Activated CD4-positive, alpha-beta T cell treated with anti-CD3 and anti-CD28 coated beads, Interleukin-2, amount 50 U/mL, for 24 hours (primary cell): ENCODE measurements at places on chromosomes 6 and 20.

- DNase-seq: no peak
These were observed 190.1 kb upstream of the SUPT3H start for GRCh38 chr6:45567879-45568278.

DNA sequence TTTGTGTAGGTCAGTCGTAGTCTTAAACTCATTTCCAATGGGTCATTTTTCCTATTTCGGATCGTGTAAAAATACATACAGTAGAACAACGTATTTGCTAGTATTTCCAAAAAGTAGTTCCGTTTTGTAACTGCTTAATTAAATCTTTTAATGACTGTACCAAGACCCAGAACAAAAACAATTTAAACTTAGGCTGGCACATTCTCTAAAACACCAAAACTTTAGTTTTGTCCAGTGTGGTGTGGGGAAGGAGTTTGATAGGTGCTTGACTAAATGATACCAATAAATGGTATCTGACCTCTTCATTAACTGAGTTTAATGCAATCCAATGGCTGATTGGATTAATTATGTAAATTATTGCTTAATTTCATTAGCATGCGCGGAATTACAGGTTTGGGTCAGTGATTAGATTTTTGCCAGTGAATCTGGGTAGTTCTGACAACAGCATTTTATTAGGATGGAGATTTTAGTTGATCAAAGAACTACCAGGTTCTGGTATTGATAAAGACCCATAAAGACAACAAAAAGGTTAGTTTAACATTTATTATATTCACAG is 20.8 kb downstream of the OR2B2 start:
- DNase-seq: no peak

GRCh38 chr20:63758152-63758551 is 18.6 kb downstream of the SLC2A4RG start:
- DNase-seq: no peak

- no peak for DNase-seq
These were observed 79.3 kb downstream of the AHI1 start for GRCh38 chr6:135418040-135418760.

DNA sequence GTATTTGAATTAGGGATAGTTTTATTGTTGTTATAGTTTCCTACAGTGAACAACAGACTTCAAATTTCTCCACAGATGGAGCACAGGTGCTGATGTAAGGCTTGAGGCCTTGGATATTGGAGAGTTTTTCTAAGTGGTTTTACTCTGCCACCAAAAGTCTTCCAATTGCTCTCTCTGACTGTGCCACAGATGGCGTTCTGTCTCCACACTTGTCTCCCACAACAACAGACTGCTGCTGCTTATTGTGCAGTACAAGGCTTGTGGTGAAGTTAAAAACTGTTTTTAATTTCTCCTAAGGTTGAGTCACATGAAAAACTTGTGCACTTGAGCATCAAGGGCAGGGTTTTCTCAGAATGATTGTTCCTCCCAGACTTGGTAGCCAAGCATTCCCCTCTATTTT is 460.9 kb upstream of the KHDRBS2 start:
- no peak for DNase-seq

- DNase-seq: no peak
These were observed 17.3 kb downstream of the HRH3 start for GRCh38 chr20:62202676-62203377.

DNA sequence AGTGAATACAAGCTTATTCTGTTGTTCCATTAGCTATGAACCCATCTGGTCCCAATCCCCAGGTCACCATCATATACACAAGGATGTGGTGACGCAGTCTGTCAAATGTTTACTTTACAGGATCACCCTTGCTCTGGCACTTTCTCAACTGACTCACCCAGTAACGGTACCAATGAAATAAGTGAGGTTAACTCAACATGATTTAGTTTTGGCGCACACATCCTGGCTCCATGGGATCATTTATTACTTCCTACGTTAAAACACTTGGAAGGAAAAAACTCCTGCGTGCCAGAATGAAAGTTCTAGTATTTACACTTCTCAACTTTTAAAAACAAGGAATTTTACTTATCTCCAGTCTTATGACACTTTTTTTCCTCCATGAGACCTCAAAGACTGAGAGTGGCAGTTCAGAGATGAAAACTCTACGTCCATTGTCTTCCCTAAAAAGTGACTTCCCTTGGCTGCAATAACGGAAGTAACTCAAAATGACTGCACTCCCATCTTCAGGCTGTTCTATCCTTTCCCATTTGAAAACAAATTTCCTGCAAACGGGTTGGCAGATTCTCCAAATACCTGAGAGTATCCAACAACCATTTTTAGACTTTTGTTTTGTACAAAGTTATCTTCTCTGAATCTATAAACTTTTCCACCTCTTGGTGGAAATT is 15.9 kb downstream of the AGPAT4 start:
- no peak for DNase-seq

- DNase-seq: no peak
These were observed 295.8 kb downstream of the BCKDHB start for GRCh38 chr6:80402266-80402665.

DNA sequence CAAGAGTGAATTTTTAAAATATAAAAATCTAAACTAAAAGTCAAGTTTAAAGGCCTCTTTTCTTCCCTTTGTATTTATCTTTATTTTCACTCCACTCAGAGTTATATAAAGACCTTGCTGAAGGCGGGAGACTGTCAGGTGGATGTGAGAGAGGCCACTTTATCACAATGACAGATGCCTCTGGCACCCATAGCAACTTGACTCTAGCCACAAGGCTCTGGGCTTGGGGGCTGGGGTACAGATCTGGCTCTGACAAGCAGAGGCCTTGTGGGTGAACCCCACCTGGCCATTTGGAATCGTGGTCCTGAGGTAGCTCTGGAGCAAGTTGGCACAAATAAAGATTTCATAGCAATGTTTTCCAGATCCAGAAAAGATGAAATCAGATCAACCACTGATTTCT is 417.2 kb downstream of the RFPL4B start:
- no peak for DNase-seq

DNA sequence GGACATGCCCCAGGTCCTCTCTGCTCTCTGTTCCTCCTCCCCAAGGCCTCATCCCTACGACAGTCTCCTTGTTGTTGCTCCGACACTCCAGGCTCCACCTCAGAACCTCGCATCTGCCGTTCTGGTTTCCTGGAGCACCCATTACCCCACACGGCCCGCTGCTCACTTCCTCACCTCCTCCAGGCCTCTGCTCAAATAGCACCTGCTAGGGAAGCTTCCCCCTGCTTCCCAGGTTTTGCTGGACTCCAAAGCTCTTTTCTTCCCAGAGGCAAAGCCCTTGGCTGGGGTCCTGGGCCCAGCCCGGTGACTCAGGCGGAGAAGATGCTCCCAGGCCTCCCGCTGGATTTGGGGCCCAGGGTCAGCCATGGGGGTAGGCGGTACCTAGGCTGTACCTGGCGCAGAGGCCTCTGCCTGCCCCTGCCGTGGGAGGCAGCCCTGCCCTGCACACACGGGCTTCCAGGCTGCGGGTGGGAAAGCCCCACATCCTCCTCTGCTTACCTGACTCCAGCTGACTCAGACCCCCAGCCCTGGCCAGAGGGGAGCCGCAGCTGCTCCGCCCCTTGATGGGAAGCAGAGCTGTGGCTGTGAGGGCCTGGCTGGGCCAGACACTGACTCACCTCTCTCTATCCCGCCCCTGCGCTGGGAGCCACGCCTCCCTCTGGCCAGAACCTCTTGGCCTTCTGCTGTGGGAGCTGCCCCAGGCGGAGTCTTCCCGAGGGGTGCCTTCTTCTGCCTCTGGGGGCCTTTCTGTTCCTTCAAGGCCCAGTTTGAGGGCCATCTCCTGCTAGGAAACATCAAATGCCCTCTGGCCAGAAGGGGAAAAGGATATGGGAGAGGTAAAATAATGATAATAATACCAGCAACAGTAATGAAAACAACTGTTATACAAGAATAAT is 130.5 kb downstream of the CEBPB start:
- DNase-seq: no peak

DNA sequence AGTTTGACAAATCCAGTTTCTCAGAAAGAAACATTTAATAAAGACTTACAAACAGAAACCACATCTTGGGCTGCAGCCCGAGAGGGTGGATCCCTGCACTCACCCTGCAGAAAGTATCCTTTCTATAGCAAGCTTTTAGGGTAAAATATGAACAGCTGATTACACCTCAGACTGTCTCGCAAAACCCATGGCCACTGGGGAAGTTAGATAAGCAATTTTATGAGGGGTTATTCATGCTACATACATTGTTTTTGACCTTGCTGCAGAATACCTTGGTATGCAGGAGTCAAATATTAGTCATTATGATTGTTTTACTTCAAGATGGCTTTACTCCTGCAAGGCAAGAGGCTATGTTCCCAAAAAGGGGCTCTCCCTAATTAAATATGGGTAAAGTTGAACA is 126.9 kb downstream of the OR2B2 start:
- no peak for DNase-seq
